Caco-2 (cell line): ENCODE measurements at places on chromosomes 16 and 17. TPM values are rescaled to one million over a fixed set of nuclear protein-coding genes. Genes with fewer than 3 reads are reported as not detected.
A peak's percentile ranks its signal among the peaks of the same experiment; 100 is the strongest.

CCDC200 gene
- not detected in 2 replicates for total RNA-seq

ITGAD gene
- not detected in 2 replicates for total RNA-seq

CNGB1 gene
- total RNA-seq, result not detected in 2 replicates

C17orf113 gene
- 3.8 and 4.7 TPM in 2 replicates for total RNA-seq

IRX5 gene
- 27.7 and 28.7 TPM in 2 replicates for total RNA-seq

FAM20A gene
- 0.34 and 0.44 TPM in 2 replicates for total RNA-seq

ZNF207 gene
- total RNA-seq, result 211 and 213 TPM in 2 replicates

CD300LF gene
- 2.2 and 2.4 TPM in 2 replicates for total RNA-seq

- peaks cover 6% of the 10 kb centered on the region; the same call in 1 of the 2 replicates for H3K4me1 ChIP-seq
- no peak for DNase-seq
- H3K27ac ChIP-seq, result peak overlapping the region; percentile 97
- no peaks in the 10 kb centered on the region for H3K27me3 ChIP-seq
- H3K36me3 ChIP-seq, result peaks cover 4% of the 10 kb centered on the region
Observed at GRCh38 chr17:39981766-39982375, 1.3 kb downstream of the PSMD3 start.

DNA sequence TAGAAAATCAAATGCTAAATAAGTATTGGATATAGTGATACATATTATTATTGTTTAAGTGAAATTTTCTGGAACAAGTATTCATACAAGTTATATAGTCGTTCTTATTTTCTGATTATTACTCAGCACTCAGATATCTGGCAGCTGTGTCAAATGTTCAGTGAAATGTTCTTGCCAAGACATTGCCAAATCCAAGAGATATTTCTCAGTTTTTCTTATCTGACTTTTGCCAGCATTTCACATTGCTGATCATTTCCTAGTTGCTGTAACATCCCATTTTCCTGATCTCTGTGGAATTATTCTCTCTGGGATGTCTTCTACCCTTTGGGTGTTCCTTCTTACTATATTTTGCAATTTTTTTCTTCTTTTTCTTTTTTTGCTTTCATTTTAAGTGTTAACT is 262.3 kb downstream of the KIF2B start:
- H3K36me3 ChIP-seq, result no peaks in the 10 kb centered on the region
- H3K4me1 ChIP-seq, result no peaks in the 10 kb centered on the region
- no peak for DNase-seq
- H3K27ac ChIP-seq, result no peak overlapping the region
- H3K27me3 ChIP-seq, result no peaks in the 10 kb centered on the region
- H3K4me3 ChIP-seq, result no peak overlapping the region

GRCh38 chr16:24700549-24701392 is 28.7 kb upstream of the TNRC6A start:
- DNase-seq, result peak; percentile 17
- H3K4me3 ChIP-seq, result no peak overlapping the region
- H3K27me3 ChIP-seq, result no peaks in the 10 kb centered on the region; the same call in 1 of the 2 replicates
- peak overlapping the region; percentile 30 for H3K27ac ChIP-seq

- no peak for DNase-seq
- H3K4me3 ChIP-seq, result no peak overlapping the region
- no peak overlapping the region for H3K27ac ChIP-seq
- no peaks in the 10 kb centered on the region for H3K4me1 ChIP-seq
Observed at GRCh38 chr17:56883616-56884015, 30.2 kb downstream of the TRIM25 start.

DNA sequence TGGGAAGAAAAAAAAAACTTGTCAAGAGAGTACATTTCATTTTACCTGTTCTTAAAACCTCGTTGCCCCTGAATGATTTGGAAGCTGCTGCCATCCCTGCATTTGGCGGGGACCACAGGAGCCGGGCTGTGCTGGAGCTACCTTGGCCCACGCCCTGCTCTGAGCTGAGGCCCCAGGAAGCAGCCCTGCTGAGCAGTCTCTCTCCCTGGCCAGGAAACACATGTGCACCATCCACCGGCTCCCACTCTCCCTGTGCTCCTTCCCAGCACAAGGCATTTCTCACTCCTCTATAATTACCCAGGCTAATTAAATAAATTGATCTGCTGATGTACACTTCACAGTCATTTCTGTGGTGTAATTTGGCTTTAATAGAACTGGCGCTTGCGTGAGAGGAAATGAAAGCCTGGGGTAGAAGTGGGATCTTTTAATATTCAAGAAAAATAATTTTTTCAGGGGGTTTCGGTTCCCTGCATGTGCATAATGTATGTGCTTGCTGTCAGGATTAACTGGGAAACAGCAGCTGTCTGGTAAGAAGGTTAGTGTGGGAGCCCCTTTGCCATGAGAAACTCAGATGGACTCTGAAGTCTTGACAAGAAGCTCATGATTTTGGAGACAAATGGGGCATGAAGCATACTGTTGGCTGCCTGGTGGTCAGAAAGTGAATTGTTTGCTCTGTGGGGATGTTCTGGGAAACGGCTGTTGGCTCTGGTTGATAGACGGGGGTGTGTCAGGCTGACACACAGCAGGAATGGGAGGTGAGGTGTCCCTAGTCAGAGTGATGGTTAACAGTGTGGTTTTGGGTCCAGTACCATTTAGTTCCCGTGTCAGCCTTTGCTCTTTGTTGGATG is 252.3 kb upstream of the EEF2KMT start:
- H3K4me1 ChIP-seq, result no peaks in the 10 kb centered on the region
- H3K27ac ChIP-seq, result no peak overlapping the region
- H3K27me3 ChIP-seq, result no peaks in the 10 kb centered on the region
- H3K36me3 ChIP-seq, result no peaks in the 10 kb centered on the region
- no peak overlapping the region for H3K4me3 ChIP-seq

DNA sequence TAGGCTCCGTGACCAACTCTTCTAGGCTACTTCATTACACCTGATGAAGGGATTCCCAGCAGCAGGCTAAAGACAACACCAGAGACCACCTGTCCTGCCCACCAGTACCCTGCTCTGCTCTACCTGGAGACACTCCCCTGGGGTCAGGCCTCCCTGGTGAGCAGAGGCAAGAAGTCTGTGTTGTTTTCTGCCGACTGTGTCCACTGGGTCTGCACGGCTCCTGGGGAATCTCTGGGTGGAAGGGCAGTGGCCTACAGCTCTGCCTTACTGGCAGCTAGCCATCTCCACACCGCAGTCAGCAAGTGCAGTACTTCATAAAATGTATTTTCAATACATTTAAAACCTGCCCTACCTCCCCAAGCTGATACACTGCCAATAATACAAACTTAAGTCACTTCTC is 6.8 kb downstream of the RSL1D1 start:
- no peak overlapping the region for H3K4me3 ChIP-seq
- H3K27me3 ChIP-seq, result no peaks in the 10 kb centered on the region
- H3K36me3 ChIP-seq, result peaks cover 13% of the 10 kb centered on the region
- no peak for DNase-seq
- H3K4me1 ChIP-seq, result no peaks in the 10 kb centered on the region

- H3K4me3 ChIP-seq, result no peak overlapping the region
- H3K36me3 ChIP-seq, result 0 out of 2 replicates have a peak, but pooled peaks cover 5% of the 10 kb centered on the region
- no peaks in the 10 kb centered on the region for H3K27me3 ChIP-seq
- peak overlapping the region; percentile 97 for H3K27ac ChIP-seq
- H3K4me1 ChIP-seq, result peaks cover 93% of the 10 kb centered on the region
Observed at GRCh38 chr17:72406498-72406897, 285.7 kb downstream of the SOX9 start.

GRCh38 chr16:28309811-28310311 is 17.5 kb downstream of the SBK1 start:
- no peak overlapping the region for H3K27ac ChIP-seq
- DNase-seq, result no peak
- no peaks in the 10 kb centered on the region for H3K27me3 ChIP-seq

- no peaks in the 10 kb centered on the region for H3K27me3 ChIP-seq
- H3K4me1 ChIP-seq, result no peaks in the 10 kb centered on the region
- H3K27ac ChIP-seq, result no peak overlapping the region
- no peak overlapping the region for H3K4me3 ChIP-seq
- peak; percentile 40 for DNase-seq
Observed at GRCh38 chr17:67575325-67575724, 142.4 kb upstream of the NOL11 start.

GRCh38 chr16:86978445-86979030 is 338.7 kb downstream of the C16orf95 start:
- no peak overlapping the region for H3K4me3 ChIP-seq
- no peak overlapping the region for H3K27ac ChIP-seq
- no peaks in the 10 kb centered on the region for H3K36me3 ChIP-seq
- DNase-seq, result no peak
- no peaks in the 10 kb centered on the region for H3K27me3 ChIP-seq
- no peaks in the 10 kb centered on the region for H3K4me1 ChIP-seq

- no peak overlapping the region for H3K27ac ChIP-seq
- no peaks in the 10 kb centered on the region for H3K4me1 ChIP-seq
- no peak for DNase-seq
- no peaks in the 10 kb centered on the region for H3K27me3 ChIP-seq
Observed at GRCh38 chr16:89118361-89119165, 24.9 kb downstream of the ACSF3 start.

GRCh38 chr17:59149051-59149450 is 5.9 kb downstream of the SKA2 start:
- H3K27me3 ChIP-seq, result no peaks in the 10 kb centered on the region
- H3K27ac ChIP-seq, result no peak overlapping the region
- H3K4me3 ChIP-seq, result no peak overlapping the region
- H3K4me1 ChIP-seq, result peaks cover 20% of the 10 kb centered on the region
- H3K36me3 ChIP-seq, result no peaks in the 10 kb centered on the region
- no peak for DNase-seq

DNA sequence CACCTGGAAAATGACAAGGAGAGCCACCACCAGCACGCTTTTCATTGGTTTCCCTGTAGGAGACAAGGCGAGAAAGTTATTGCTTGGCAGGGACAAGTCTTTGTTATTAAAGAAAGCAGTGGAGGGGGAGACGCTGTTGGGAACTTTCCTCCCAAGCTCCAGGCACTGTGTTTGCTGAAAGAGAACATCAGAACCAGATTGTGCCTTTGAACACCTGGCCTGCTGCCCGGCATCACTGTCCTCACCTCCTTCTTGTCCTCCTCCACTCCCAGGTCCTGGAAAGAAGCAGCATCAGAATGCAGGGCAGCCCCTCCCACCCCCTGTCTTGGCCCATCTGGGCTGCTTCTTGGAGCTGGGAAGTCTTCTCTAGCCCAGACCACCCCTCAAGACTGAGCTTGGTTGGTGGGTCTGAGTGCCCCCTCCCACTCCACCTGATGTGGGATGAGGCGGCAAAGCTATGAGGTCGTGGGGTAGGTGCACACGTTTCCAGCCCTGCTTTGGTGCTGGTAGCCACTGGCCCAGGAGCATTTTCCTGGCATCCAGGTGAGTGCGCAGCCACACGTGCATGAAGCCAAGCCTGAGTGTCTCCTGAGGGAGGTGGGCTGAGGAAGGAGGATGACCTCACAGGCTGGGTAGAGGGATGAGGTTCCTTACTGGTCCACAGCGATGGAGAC is 6.2 kb downstream of the CCR7 start:
- H3K36me3 ChIP-seq, result no peaks in the 10 kb centered on the region
- DNase-seq, result no peak
- no peaks in the 10 kb centered on the region for H3K27me3 ChIP-seq
- peaks cover 14% of the 10 kb centered on the region for H3K4me1 ChIP-seq
- no peak overlapping the region for H3K4me3 ChIP-seq

DNA sequence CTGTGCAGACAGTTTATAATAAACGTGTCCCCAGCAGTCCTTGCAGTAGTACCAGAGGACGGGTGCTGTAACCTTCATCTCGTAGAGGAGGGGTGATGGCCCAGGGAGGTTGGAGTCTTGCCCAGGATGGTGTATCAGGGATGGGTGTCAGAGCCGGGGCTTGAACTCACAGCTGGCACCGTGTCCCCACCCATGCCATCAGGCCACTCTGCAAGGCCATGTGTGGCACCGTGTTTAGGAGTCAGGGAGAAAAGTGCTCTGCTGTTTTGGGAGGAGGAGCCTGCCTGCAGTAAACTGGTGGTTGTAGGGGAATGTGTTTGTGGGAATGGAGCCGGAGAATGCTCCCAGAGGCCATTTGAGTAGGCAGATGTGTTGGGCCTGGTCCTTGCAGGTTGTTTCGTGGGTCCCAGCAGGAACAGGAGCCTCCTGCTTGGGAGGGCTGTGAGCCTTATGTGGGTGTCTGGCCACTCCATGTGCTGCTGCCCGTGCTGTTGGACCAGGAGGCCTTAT is 1.7 kb downstream of the ADORA2B start:
- no peak for DNase-seq
- H3K36me3 ChIP-seq, result no peaks in the 10 kb centered on the region
- H3K4me1 ChIP-seq, result peaks cover 5% of the 10 kb centered on the region
- no peak overlapping the region for H3K27ac ChIP-seq
- H3K4me3 ChIP-seq, result peak overlapping the region; percentile 67; the same call in 1 of the 2 replicates

GRCh38 chr17:39224778-39225307 is 902 bp downstream of the STAC2 start:
- no peaks in the 10 kb centered on the region for H3K4me1 ChIP-seq
- H3K27ac ChIP-seq, result no peak overlapping the region
- no peak overlapping the region for H3K4me3 ChIP-seq

DNA sequence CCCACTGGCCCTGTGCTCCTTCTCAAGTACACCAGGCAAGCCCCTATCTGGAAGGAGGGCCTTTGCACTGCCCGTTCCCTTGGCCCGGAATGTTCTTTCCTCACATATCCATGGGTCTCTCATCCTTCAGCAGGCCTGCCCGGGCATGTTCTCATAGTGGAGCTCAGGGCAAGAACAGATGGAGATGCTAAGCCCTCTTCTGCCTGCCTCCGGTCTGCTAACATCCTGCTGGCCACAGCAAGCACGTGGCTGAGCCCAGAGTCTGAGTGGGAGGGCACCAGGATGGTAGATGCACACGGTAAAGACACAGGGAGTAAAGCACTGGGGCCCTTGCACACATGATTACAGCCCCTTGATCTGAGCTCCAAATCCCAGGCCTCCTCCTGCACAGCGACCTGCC is 19.8 kb upstream of the ANKRD40CL start:
- H3K4me3 ChIP-seq, result no peak overlapping the region
- no peak for DNase-seq

- H3K27ac ChIP-seq, result no peak overlapping the region
- no peaks in the 10 kb centered on the region for H3K27me3 ChIP-seq
- no peaks in the 10 kb centered on the region for H3K36me3 ChIP-seq
Observed at GRCh38 chr17:70813355-70813930, 644.1 kb downstream of the KCNJ2 start.
